Activated CD8-positive, alpha-beta memory T cell treated with anti-CD3 and anti-CD28 coated beads for 48 hours (primary cell): ENCODE measurements at places on chromosomes 4 and X.

GRCh38 chrX:24294619-24295018, 19.2 kb downstream of the SUPT20HL2 start:
- DNase-seq = no peak

GRCh38 chr4:127347936-127348335, 284.8 kb upstream of the INTU start:
- DNase-seq = no peak

DNA sequence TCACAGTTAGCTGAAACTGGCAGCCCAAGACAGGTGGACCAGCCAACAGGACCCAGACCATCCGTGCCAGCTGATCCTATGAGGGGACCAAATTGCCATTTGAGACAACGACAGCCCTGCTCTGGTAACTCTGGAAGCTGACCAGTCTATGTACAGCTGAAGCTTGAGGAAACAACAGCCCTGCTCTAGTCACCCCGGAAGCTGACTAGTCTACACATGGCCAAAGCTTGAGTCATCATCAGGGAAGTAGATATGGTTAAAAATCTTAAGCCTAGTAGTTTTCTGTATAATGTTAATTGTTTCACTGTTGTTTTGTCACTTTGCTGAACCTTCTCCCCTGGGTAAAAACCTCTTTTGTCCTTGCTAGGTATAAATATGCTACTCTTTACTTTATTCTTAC, 905.4 kb upstream of the NDST4 start:
- DNase-seq = no peak

DNA sequence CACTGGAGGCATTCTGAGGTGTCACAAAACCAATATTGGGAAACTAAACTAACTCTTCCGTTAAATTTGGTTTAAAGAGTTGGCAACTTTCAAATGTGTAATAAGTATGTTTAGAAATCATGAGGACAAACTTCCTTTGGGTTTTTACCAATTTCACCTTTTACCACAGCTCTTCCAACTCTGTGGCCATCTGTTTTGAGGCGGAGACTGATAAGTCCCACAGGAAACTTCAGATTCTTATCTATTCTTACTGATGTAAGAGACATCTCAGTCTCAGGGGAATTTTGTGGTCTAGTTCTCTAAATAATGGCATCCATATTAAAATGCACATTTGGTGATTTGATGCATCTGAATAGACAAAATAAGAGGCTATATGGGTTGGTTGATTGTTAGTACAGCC, 229.2 kb upstream of the AFF2 start:
- DNase-seq = no peak

DNA sequence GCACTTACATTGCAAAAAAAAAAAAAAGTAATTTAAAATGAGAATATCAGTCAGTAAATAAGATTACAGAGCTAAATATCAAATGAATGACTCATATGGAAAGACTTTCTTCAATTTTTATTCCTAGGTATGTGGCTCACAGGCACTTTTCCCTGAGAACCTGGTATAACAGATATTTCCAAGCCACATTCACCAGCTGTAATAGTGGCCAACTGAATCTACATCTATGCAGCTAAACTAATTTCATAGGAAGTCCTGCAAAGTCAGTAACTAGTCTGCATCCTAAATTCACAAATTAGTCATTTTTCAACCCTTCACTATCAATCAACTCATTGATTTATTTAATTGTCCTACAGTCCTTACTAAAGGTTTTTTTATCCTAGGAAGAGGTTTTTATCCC, 5.6 kb downstream of the PDE5A start:
- no peak for DNase-seq
